Posterior cingulate gyrus (tissue), 11 donors: ENCODE measurements at places on chromosomes 3 and 15.

- no peak for DNase-seq
Measured at GRCh38 chr3:16484984-16485383, 28.5 kb downstream of the RFTN1 start.

DNA sequence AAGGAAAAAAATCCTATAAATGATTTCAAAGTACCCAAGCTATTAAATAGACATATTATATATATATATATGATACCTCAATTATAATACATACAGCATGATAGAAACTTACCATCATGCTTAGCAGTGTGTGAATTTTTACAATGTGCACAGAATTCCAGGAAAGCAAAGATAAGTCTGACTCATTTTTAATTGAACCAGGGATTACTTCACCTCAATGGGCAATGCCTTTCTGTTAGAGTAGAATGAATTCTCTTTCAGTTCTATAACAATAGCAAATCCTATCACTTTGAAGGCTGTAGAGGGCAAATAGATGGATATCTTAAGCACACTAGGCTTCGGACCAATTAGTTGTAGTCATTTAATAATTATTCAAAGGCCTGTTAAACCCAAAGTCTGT is 54.8 kb upstream of the P3H2 start:
- DNase-seq = no peak

DNA sequence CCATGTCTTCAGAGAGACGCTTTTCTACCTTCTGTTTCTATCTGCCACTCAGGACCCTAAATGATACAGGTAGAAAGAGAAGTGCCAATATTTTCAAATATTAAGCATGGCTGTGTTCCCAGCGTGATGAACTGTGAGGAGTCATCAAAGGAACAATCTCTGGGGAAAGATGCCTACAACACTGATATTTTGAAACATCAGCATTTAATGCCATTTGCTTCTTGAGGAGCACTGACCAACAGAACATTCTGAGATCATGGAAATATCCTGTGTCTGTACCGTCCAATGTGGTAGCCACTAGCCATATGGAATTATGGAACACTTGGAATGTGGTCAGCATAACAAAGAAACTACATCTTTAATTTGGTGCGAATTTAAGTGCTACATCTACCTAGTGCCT is 117.9 kb upstream of the COL6A5 start:
- no peak for DNase-seq

- DNase-seq = no peak
Measured at GRCh38 chr3:45332901-45333407, 55.4 kb upstream of the LARS2 start.

GRCh38 chr3:33803894-33804526 is 5.6 kb downstream of the PDCD6IP start:
- DNase-seq = no peak
